ENCODE measurements at places on chromosomes 5 and 9.

GRCh38 chr5:116002116-116002906 lies 30.0 kb upstream of the ARL14EPL start:
- DNase-seq: no peak

DNA sequence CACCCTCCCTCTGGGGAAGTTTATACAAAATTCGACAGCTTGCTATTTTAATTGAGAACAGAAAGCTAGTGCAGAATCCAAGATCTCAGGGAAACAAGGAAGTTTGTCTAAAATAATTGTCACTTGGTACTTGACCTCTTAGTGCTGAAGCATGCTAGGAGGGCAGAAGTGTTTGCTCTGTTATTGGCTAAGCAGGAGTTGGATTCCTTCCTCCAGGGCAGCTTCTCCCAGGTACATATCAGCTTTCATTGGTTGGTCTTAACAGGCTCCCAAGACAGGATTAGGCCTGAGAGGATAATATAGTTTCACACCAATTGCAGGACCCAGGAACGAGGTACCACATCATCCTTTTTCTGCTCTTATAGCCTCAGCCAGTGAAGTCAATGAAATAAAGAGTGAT lies 432.8 kb downstream of the IRX1 start:
- no peak for DNase-seq

DNA sequence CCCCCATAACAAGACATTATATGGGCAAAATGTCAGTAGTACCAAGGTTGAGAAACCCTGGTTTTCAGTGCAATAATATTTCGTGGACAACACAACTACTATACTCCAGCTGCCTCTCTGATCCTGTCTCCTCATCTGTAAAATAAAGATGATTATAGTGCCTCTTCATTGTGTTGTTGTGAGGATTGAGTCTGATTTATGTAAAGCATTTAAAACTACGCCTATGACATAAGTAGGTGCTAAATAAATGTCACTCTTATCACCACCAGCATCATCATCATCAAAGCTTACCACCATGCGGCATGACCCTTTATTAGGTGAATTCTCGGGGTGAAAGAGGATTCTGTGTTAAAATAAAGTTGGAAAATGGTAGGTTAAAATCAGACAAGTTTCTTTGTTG lies 67.8 kb upstream of the IFNE start:
- DNase-seq: no peak

GRCh38 chr5:65861830-65862241 lies 64.5 kb upstream of the ERBIN start:
- DNase-seq: no peak

DNA sequence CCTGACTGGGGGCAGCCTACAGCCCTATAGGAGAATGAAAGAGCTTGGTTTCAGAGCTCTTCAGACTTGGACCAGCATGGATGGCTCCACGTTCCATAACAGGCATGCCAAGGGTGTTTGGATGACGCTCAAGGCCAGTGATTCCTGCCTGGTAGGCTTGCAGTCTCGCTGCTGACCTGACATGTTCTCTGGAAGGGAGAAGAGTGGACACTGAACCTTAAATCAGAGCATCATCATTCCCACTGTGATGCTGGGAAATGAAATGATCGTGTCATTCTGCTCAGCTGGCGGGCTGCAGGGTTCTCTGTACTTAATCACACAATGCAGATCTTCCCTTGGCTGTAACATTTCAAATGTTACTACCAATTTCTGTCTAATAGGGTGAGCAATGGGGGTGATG lies 57.0 kb downstream of the CFAP90 start:
- no peak for DNase-seq

DNA sequence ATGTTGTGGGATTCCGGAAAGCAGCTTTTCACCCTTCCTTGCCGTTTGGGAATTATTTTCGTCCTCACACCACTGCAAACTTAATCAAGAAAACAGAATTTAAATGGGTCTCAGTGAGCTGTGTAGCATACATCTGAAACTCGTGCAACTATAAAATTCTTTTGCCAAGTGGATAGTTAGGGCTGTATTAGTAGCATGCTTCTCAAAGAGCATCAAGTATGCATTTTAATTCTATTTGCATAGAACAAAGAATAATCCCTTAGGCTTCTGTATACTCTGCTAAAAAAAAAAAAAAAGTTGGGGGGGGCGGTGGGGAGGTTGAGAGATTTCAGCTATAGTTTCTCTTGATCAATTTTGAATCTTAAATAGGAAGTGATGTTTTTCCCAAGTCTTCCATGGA lies 11.8 kb upstream of the APBA1 start:
- no peak for DNase-seq

- no peak for DNase-seq
These were observed 115.7 kb upstream of the MPDZ start for GRCh38 chr9:13395156-13395555.

DNA sequence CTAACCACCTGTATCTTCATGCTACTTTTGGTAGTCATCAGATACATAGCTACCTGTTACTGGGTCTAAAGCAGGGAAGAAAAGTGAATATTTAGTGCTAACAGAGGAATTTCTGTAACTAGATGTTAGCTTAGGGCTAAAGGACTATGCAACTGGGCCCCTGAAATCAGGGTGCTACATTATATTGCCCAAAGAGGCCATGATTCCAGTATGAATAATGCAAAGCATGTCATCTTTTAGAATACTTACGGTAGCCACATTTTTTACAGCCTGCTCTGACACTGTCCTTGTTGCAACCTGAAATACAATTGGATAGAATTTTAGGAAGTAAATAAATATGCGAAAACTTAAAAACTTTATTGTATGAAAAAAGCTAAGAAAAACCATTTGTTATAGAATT lies 14.4 kb downstream of the SREK1IP1 start:
- no peak for DNase-seq

- DNase-seq: no peak
These were observed 108.5 kb downstream of the NNT start for GRCh38 chr5:43711496-43711895.

DNA sequence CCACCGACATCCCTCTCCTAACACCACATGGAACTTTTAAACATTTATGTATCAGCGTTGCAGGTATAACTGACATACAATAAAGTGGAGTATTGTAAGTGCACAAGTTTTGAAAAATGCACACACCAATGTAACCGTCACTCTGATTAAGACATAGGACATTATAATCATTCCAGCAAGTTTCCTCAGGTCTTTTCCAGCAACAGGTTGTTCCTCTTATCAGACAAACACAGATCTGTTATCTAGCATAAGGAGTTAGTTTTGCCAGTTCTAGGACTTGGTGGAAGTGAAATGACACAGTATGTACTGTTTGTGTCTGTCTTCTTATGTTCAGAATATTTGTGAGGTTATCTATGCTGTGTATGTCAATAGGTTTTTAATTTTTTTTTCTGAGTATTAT lies 69.5 kb upstream of the TRPC7 start:
- no peak for DNase-seq

DNA sequence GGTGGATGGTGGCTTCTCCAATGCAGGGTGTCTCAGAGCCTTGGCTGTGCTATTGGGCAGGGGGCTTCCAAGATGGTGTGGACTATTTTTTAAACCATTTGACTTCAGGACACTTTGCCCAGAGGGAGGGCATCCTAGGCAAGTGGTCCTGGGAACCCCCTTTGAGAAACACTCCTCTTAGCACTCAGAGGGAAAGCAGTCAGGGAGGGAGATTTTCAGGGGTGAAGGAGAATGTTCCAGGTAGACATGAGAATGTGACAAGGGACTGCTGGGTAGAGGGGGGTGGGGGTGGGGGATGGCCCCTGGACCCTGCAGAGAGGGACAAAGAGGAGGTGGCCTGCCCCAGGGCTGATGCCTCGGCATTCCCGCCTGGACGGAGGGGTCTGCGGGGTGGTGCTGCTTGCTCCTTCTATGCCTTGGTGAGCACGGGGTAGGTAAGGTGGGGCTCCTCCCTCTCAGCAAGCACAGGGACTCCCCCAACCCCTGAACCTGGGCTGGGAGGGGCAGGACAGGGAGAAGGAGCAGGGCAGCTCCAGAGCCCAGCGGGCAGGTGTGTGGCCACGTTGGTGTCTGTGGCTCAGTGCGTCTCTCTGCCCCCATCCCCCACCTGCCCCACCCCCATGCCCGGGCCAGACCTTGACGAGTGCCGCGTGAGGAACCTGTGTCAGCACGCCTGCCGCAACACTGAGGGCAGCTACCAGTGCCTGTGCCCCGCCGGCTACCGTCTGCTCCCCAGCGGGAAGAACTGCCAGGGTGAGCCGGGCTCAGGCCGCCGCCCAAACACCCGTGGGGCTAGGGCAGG lies 13.8 kb upstream of the ASS1 start:
- no peak for DNase-seq

DNA sequence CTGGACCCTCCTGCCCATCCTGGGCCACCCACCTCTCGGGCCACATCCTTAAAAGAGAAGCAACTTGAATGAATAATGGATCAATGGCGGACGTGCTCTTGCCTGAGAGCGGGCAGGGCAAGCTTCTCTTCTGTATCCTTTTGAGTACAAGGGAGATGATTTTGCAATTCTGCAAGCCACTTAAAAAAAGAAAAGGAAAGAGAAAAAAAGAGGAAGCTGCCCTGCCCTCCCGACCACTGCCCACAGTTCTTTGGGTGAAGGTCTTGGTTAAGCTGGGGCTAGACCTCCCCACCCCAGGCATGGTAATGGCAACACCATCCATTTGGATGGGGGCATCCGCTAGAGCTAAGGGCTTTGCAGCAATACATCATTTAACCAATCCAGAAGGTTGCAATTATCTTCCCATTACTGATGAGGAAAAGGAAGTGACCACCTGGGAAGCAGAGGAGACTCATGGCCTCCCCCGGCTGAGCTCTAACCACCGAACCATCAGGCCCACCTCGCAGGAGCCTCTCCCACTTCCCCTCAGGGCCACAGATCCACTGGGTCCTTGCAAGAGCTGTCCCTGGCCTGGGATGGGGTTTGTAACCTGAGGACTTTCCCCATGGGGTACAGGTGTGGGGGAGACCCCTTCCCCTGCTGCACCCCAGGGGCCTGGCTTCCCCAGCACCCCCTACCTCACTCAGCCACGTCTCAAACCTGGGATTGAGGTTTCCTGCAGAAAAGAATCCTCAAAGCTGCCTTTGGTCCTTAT lies 27.8 kb upstream of the LAMC3 start:
- DNase-seq: peak; percentile 77

DNA sequence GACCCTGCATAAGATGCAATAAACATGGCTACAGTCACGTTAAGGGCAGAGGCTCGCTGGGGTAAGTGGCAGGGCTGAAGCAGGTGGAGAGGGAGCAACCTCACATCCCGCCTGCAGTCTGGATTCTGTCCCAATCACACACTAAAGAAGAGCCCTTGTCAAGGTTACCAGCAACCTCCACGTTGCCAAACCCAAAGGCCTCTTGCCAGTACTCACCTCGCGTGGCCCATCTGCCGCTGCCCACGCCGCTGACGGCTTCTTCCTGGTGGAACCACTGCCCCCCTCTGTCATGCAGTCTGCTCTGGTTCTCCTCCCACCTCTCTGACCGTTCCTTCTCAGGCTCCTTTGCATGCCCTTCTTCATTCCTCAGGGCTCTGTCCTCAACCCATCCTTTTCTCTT lies 8.8 kb downstream of the AQP7 start:
- DNase-seq: no peak

- DNase-seq: no peak
These were observed 37.7 kb upstream of the LRRC19 start for GRCh38 chr9:27043176-27043575.

- no peak for DNase-seq
These were observed 91.7 kb downstream of the CD180 start for GRCh38 chr5:67104859-67105258.

- no peak for DNase-seq
These were observed 637.7 kb downstream of the SEMA5A start for GRCh38 chr5:8908055-8908683.

DNA sequence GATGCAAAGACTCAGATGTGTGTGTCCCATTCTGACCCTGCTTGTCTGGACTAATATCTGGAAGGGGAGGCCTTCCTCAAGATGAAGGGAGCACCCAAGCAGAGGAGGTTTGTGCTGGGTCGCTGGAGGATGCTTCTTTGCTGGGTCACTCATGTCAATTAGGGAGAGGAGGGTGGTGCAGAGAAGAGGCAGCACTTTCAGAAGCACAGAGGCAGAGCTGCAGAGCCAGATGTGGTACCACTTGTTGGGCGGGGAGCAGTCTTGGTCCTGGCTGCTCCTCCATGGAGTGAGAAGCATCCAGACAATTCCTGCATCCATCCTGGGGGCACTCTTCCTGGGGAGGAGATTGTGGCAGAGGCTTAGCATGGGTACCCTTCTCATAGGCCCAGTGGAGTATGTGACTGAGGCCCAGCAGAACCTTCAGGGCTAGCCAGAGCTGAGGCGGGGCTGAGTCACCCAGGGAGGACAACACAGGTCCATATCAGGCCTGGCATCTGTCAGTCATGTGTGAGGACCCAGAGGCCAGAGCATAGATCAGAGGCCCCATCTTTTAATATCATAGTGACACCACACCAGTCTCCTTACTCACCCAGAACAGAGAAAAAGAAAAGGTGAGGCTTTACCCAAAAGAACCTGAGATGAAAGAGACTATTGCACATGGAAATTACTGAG lies 59.8 kb downstream of the TNFSF15 start:
- DNase-seq: no peak

DNA sequence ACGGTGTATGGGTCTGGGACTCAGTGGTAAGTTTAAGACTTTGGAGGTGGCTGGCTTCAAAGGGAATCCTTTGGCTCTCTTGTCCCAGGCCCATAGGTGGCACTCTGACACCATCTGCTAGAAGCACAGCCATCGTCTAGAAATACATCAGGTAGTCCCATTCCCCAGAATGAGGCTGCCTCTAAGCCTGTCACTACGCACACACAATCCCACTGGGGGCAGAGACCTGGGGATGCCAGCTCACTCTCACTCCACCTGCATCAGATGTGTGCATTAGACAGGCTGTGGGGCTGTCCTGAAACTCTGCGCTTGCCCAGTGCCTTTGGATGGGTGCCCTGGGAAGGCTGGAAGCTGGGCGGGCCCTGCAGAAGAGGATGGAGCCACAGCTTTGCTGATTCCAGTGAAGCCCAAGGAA lies 127.5 kb upstream of the PANK3 start:
- DNase-seq: no peak

DNA sequence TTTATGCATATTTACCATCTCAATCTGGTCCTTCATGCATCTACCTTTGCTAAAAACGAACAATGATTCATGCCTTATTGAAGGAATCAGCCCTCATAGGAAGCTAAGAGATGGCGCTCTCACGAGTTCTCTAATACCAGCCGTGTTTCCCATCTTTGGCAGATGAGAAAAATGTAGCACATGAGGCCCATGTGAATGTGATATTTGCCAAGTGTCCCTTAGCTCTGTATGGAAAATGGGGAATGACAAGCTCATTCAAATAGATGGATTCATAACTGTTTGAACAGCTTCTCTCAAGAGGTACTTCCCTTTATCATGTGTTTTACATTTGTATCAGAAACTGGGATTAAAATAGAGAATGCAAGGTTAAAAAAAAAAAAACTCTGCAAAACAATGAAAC lies 66.1 kb downstream of the TTC39B start:
- DNase-seq: no peak

DNA sequence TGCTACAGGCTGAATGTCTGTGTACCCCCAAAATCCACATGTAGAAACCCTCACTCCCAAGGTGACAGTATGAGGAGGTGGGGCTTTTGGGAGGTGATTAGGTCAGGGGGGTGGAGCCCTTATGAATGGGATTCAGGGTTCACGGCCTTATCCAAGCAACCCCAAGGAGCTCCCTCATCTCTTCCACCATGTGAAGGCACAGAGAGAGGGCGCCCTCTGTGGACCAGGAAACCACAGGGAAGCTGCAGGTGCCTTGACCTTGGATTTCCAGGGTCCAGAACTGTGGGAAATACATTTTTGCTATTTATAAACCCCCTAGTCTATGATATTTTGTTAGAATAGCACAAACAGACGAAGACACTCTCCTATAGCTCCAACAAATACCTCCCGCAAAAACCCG lies 53.6 kb upstream of the IRX2 start:
- no peak for DNase-seq

- DNase-seq: no peak
These were observed 26.2 kb downstream of the ABO start for GRCh38 chr9:133248726-133249295.

All from SIG-M5 (cell line).